ENCODE measurements at places on chromosomes 6 and 20. TPM values are rescaled to one million over a fixed set of nuclear protein-coding genes. Genes with fewer than 3 reads are reported as not detected.
A peak's percentile ranks its signal among the peaks of the same experiment; 100 is the strongest.

GRCh38 chr20:35134472-35134871 lies 12.7 kb downstream of the EDEM2 start:
- DNase-seq: no peak

- no peak for DNase-seq
These were observed 12.0 kb upstream of the RNGTT start for GRCh38 chr6:88975369-88975768.

GRCh38 chr20:20410678-20411077 lies 42.8 kb downstream of the INSM1 start:
- no peak for DNase-seq

The DLGAP4 gene
- total RNA-seq: 0.57 TPM

DNA sequence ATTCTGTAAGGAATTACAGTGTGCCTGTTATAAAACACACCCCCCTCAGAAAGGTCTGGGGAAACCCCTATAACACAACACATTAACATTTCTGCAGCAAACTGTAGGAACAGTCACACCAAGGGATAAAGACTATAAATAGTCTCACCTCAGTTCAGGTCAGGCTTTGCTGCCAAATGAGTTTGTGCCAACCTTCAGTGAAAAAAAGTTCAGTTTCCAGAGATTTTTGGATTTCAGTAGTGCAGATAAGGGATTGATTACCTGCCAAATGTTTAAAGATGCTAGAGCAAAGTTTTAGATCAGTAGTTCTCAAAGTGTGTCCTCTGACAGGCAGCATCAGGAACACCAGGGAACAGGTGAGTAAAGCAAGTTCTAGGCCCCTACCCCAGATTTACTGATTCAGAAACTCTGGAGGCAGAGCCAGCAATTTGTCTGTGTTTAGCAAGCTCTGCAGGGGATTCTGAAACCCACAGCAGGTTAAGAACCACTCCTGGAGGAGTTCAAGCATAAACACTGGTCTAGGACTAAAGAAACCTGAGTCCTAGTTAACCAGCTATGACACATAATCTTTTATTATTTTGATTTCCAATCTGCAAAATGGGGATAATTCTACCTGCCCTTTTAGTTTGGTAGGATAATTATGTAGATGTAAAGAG lies 111.0 kb downstream of the RCAN2 start:
- DNase-seq: no peak

DNA sequence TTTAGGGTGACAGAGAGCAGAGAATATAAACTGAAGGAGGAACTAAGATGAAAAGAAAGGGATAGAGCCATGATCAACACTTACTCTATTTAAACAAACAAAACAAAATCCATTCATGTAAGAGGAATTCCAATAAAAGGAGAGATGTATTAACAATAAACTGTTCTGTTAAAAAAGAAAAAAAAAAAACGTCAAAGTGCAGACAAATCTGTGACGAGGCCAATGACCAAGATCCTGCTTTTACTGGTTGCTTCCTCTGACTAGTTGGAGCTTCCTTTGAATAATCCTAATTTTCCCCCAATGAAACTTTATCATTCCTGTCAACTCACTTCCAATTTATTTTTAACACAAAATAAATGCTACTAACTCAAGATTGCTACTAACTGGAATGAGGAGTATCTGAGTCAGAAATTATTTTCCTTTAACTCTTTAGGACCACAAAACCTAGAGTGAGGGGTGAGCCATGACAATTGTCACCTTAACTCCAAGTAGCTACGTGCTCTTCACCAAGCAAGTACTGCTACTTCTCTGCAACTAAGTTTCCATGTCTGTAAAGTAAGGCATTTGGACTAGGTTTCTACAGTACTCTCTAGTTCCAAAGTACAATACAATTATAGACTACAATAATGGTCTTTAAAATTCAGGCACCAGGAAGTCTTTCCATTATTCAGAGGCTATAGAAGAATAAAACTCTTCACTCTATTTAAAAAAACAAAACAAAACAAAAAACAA lies 152.0 kb downstream of the PTPRK start:
- DNase-seq: peak; percentile 2

The SLC35D3 gene
- total RNA-seq: not detected

- no peak for DNase-seq
These were observed 144.8 kb upstream of the LAMA2 start for GRCh38 chr6:128738112-128738511.

The RAET1G gene
- total RNA-seq: 3.2 TPM

- no peak for DNase-seq
These were observed 19.8 kb downstream of the SIRPD start for GRCh38 chr20:1537731-1538058.

The HLA-DRA gene
- total RNA-seq: not detected

DNA sequence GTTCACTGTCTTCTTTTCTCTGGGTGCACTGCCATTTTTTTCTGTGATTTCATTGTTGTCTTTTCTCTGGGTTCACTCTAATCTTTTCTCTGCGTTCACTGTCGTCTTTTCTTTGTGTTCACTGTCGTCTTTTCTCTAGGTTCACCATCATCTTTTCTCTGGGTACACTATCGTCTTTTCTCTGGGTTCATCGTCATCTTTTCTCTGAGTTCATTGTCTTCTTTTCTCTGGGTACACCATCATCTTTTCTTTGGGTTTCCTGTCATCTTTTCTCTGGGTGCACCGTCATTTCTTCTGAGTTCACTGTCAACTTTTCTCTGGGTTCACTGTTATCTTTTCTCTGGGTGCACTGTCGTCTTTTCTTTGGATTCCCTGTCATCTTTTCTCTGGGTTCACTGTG lies 137.6 kb upstream of the MAP3K4 start:
- DNase-seq: no peak

- DNase-seq: peak; percentile 21
These were observed 87.0 kb upstream of the RNF24 start for GRCh38 chr20:4102381-4102780.

The F13A1 gene
- not detected for total RNA-seq

GRCh38 chr6:168574075-168574698 lies 133.2 kb downstream of the SMOC2 start:
- DNase-seq: no peak

GRCh38 chr6:25142506-25142905 lies 136.7 kb upstream of the CARMIL1 start:
- DNase-seq: no peak

The ANKEF1 gene
- 1.3 TPM for total RNA-seq

Data from MG63 (cell line).